HCT116 (cell line): ENCODE measurements at places on chromosomes 3 and 15. TPM values are rescaled to one million over a fixed set of nuclear protein-coding genes. Genes with fewer than 3 reads are reported as not detected.

The ARGFX gene
- total RNA-seq: not detected

The TUSC7 gene
- not detected for total RNA-seq

DNA sequence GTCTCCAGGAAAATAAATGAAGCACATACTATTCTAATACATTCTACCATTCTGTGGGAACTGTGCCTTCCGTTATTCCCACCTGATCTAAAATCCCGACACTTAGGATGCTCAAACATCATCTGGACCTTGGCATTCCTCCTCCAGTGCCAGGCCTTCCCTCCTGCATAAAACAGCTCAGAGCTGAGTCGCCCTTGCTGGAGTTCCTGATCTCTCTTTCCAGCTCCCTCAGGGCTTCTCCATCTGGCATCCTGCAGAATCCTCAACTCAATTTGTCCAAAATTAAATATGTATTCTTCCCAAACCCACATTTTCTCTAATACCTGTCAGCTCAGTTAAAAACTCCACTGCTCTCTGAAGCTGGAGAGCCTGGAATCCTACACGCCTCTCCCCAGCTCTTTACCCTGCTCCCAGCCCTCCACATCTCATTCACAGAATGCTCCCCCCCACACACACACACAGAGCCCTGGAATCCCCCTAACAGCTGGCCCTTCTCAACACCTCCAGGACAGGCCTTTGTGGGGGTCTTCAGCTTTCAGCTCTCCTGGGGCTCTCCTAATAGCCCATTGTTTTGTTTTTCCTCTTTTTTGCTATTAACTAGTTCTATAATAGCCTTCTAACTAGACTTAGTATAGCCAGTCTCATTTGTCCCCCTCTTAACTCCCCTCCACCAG lies 78.5 kb downstream of the HMG20A start:
- no peaks in the 10 kb centered on the region for H3K36me3 ChIP-seq
- H3K4me1 ChIP-seq: peaks cover 11% of the 10 kb centered on the region
- no peak overlapping the region for H3K4me3 ChIP-seq
- DNase-seq: no peak

DNA sequence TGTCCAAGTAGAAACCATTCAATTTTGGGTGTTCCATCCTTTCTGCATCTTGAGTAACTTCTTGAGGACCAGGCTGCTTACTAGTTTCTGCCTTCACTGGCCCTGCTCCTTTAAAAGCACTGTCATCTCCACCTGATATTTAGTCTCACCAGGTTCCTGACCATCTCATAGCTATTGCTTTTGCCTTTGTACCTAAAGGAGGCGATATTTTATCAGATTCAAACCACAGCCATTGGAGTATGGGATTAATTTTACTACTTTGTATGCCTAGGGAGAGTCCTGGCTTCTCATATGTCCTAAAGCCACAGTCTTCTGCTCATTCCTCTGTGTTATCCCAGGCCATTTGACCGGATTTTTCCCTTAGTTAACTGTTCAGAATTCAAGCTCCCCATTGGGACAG lies 51.8 kb upstream of the RFX7 start:
- no peak overlapping the region for H3K27ac ChIP-seq
- H3K36me3 ChIP-seq: no peaks in the 10 kb centered on the region
- H3K27me3 ChIP-seq: no peaks in the 10 kb centered on the region
- DNase-seq: no peak
- no peaks in the 10 kb centered on the region for H3K4me1 ChIP-seq

DNA sequence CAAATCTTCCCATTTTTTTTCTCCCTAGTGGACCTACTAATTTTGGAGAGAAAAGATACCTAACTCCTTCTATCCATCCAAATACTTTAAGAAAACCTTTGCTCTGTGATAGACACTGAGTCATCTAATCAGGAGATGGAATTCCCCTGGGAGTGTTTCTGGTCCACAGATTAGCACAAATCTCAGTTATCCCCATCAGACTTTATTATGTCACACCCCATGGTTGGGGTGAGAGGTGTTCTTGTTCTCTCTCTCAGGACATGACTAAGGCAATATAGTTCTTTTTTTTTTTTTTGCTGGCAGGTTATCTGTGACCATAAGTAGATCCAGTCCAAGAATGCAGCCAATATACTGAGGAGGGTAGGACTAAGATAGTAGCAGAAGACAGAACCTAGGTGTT lies 15.8 kb downstream of the SLC9A9 start:
- H3K4me3 ChIP-seq: no peak overlapping the region
- peaks cover 12% of the 10 kb centered on the region for H3K4me1 ChIP-seq
- H3K36me3 ChIP-seq: no peaks in the 10 kb centered on the region

- H3K4me3 ChIP-seq: no peak overlapping the region
- DNase-seq: no peak
- no peaks in the 10 kb centered on the region for H3K27me3 ChIP-seq
- H3K27ac ChIP-seq: no peak overlapping the region
- no peaks in the 10 kb centered on the region for H3K36me3 ChIP-seq
Measured at GRCh38 chr15:66737243-66738010, 35.4 kb downstream of the SMAD6 start.

- no peak overlapping the region for H3K27ac ChIP-seq
- H3K36me3 ChIP-seq: no peaks in the 10 kb centered on the region
- no peaks in the 10 kb centered on the region for H3K27me3 ChIP-seq
- H3K4me3 ChIP-seq: no peak overlapping the region
Measured at GRCh38 chr15:77221174-77221573, 150.3 kb upstream of the TSPAN3 start.

DNA sequence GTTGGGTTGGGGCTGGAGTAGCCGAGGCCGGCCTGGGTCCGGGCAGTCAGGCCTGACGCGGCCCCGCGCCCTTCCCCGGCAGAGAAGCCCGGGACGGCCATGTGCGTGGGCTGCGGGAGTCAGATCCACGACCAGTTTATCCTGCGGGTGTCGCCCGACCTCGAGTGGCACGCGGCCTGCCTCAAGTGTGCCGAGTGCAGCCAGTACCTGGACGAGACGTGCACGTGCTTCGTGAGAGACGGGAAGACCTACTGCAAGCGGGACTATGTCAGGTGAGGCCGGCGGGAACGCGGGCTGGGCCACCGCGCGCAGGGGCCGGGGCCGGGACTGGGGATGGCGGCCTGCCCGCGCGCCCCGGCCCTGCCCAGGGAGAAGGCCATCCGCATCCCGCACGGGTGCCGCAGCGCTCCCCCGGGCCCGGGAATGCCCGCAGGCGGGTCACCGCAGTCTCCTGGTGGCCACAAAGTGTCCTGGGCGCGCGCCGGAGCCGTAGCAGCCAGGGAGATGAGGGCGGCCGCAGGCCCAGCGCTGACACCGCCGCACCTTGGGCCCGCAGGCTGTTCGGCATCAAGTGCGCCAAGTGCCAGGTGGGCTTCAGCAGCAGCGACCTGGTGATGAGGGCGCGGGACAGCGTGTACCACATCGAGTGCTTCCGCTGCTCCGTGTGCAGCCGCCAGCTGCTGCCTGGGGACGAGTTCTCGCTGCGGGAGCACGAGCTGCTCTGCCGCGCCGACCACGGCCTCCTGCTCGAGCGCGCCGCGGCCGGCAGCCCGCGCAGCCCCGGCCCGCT lies 1.3 kb downstream of the ISL2 start:
- H3K4me3 ChIP-seq: peak overlapping the region; percentile 77
- DNase-seq: no peak
- peak overlapping the region; percentile 24; the same call in 1 of the 2 replicates for H3K27ac ChIP-seq

DNA sequence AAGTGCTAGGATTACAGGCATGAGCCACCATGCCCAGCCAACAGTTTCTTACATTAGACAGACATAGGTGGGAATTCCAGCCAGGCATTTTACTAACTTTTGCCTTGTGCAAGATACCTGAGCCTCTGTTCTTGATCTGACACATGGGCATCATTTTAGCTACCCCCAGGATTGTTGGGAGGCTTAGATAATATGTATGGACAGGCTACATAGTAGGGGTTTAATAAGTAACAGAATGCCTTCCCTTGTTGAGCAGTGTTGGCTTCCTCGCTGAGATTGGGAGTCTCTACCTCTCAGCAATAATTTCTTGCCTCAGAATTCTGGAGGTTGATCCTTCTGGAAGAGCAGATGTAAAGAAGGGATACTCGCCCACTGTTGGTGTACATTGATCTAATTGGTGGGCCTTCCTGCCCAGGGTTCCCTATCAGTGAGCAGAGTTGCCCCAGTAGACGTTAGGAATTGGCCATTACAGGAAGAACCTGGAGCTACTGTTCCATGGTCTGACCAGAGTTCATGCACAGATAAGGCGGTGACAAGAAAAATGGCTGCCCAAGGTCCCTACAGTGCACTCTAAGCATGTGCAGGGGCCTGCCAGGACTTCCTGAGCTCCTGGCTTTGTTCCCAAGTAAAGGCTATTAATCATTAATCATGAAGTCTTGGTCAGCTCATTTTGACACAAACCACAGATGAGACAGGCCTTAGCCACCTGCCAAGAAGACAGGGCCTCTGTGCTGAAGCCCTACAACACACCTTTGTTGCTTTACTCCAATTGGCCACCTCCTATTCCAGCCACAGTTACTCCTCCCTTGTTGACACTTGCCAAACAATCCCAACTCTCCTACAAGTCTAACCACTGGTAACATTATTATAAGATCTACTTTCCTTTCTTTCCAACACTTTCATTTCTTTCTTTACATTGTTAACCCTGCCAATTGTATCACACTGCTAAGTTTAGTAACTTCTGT lies 5.0 kb upstream of the IL17RE start:
- peak; percentile 56 for DNase-seq
- no peak overlapping the region for H3K4me3 ChIP-seq
- no peak overlapping the region for H3K27ac ChIP-seq
- peaks cover 42% of the 10 kb centered on the region for H3K4me1 ChIP-seq
- H3K27me3 ChIP-seq: no peaks in the 10 kb centered on the region
- peaks cover 12% of the 10 kb centered on the region; the same call in 1 of the 2 replicates for H3K36me3 ChIP-seq

DNA sequence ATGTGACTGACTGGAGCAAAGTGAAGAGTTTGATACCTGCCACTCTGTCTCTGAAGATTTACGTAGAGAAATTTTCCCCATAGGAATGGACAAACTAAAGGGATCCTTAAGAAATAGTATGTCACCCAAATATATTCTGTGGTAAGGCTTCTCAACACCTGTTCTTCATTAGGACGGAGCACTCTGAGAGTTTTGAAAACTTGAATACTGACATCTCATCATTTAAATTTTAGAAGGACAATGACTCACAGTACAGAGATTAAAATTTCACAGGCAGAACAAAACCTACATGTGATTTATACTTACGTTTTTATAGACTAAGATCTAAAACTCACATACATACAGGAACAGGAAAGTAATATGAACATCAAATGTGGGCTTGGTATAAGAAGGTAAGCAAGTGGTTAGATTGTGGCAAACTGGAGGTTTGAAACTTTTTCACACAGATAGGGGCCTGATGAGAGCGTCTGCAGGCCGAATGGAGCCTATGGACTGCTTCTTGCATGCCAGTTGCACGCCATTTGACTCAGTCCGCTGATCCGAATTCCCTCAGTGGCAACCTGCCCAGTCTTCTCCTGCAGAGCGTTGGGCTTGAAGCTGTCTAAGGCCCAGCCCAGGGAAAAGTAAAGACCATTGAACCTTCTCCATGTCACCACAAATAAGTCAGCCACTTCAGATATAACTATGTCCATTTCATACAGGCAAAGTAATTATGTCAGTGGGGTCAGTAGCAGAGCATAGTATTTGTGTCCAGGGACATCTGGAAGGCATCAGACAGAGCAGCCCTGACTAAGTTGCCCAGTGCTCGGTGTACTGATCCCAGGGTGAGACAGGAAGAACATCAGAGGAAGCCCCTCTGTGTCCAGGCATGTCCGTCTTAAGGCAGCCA lies 45.7 kb downstream of the ZBTB38 start:
- DNase-seq: no peak
- H3K4me3 ChIP-seq: no peak overlapping the region

The HIGD2B gene
- total RNA-seq: 0.27 TPM

DNA sequence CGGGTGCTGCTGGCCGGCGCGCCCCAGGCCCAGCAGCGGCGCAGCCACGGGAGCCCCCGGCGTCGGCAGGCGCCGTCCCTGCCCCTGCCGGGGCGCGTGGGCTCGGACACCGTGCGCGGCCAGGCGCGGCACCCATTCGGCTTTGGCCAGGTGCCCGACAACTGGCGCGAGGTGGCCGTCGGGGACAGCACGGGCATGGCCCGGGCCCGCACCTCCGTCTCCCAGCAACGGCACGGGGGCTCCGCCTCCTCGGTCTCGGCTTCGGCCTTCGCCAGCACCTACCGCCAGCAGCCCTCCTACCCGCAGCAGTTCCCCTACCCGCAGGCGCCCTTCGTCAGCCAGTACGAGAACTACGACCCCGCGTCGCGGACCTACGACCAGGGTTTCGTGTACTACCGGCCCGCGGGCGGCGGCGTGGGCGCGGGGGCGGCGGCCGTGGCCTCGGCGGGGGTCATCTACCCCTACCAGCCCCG lies 777 bp downstream of the LOXL1 start:
- no peaks in the 10 kb centered on the region for H3K27me3 ChIP-seq
- DNase-seq: peak; percentile 6
- H3K27ac ChIP-seq: peak overlapping the region; percentile 94
- H3K36me3 ChIP-seq: no peaks in the 10 kb centered on the region
- peak overlapping the region; percentile 57 for H3K4me3 ChIP-seq

DNA sequence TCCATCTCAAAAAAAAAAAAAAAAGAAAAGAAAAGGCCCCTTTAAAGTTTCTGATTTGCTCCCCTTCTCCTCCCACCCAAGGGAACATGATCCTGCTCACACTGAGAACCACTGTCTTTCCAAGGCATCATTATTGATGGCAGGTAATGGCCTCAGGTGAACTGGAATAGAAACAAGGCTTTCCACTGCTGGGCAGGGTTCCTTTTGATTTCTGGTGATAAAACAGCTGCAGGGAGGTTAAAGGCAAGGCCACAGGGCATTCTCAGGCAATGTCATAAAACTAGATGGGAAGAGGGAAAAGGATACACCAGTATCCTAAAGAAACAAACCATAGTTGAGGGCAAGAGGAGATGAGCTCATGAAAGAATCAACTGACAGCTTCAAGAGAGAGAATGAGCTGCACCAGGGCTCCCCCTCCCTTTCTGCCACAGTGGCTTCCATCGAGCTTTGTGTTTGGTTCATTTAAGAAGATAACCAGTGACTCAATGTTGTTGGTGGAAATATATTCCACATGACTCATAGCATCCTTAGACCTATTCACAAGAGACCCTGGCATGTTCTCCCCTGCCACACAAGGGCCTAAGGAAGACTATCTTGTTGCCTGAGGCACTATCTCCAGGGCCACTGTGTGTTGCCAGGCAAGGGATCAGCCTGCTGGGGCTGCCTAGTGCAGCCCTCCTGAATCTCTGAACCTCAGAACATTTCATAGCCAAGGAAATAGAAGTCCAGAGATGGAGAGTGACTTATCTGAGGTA lies 86.4 kb downstream of the WDR76 start:
- peak overlapping the region; percentile 67 for H3K27ac ChIP-seq
- H3K36me3 ChIP-seq: no peaks in the 10 kb centered on the region
- peak; percentile 92 for DNase-seq
- no peak overlapping the region for H3K4me3 ChIP-seq

The GABRB3 gene
- 0.52 TPM for total RNA-seq

DNA sequence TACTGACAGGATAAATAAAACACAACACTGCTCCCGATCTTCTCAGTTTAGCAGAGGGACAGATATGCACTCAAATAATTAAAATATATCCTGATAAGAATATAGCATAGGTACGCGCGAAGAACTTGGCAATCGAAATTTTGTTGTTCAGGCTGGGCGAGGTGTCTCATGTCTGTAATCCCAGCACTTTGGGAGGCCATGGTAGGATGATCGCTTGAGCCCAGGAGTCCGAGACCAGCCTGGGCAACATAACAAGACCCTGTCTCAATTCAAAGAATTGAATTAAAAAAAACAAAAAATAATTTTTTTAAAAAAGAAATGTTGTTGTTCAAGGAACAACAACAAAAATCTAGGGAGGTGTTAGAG lies 7.6 kb downstream of the B2M start:
- H3K27ac ChIP-seq: no peak overlapping the region
- DNase-seq: no peak
- peaks cover 35% of the 10 kb centered on the region for H3K36me3 ChIP-seq
